ENCODE measurements at places on chromosomes 12 and 14.

GRCh38 chr12:28184375-28184774 lies 5.9 kb upstream of the CCDC91 start:
- no peaks in the 10 kb centered on the region for H3K27me3 ChIP-seq
- no peak overlapping the region for H3K4me3 ChIP-seq
- DNase-seq, result no peak
- no peak overlapping the region for H3K27ac ChIP-seq

GRCh38 chr12:128818065-128819022 lies 5.4 kb downstream of the SLC15A4 start:
- H3K27ac ChIP-seq, result no peak overlapping the region
- peaks cover 49% of the 10 kb centered on the region for H3K4me1 ChIP-seq
- H3K27me3 ChIP-seq, result no peaks in the 10 kb centered on the region
- H3K4me3 ChIP-seq, result no peak overlapping the region

DNA sequence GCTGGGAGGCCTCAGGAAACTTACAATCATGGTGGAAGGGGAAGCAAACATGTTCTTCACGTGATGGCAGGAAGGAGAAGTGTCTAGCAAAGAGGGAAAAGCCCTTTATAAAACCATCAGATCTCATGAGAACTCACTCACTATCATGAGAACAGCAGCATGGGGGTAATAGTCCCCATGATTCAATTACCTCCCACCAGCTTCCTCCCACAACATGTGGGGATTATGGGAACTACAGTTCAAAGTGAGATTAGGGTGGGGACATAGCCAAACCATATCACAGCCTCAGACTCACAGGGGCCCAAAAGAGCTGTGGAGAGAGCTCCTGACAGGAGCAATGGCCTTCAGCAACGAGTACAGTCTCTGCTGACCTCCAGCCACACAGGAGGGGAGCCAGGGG lies 151.4 kb downstream of the GXYLT1 start:
- H3K4me1 ChIP-seq, result no peaks in the 10 kb centered on the region
- H3K27me3 ChIP-seq, result peaks cover 13% of the 10 kb centered on the region
- H3K36me3 ChIP-seq, result no peaks in the 10 kb centered on the region
- no peak overlapping the region for H3K27ac ChIP-seq
- H3K4me3 ChIP-seq, result no peak overlapping the region
- no peak for DNase-seq

GRCh38 chr12:99386907-99387306 lies 260.6 kb upstream of the GARIN6 start:
- no peaks in the 10 kb centered on the region for H3K4me1 ChIP-seq
- DNase-seq, result no peak
- H3K4me3 ChIP-seq, result no peak overlapping the region
- H3K27me3 ChIP-seq, result no peaks in the 10 kb centered on the region

DNA sequence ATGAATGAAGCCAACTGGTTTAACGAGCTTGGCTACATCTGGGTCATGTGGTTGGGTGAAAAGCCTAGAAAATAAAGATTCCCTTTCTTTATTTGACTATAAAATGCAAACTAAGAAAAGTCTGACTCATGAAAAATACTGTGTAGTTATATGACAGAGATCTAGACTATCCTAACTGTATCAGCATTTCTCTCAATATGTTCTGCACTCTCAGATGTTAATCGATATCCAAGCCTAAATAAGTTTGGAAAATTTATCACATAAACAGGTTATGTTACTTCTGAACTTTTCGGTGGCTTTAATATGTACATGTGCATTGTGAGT lies 133.1 kb downstream of the DAAM1 start:
- H3K4me3 ChIP-seq, result no peak overlapping the region
- H3K27ac ChIP-seq, result no peak overlapping the region
- H3K36me3 ChIP-seq, result peaks cover 2% of the 10 kb centered on the region
- no peak for DNase-seq

DNA sequence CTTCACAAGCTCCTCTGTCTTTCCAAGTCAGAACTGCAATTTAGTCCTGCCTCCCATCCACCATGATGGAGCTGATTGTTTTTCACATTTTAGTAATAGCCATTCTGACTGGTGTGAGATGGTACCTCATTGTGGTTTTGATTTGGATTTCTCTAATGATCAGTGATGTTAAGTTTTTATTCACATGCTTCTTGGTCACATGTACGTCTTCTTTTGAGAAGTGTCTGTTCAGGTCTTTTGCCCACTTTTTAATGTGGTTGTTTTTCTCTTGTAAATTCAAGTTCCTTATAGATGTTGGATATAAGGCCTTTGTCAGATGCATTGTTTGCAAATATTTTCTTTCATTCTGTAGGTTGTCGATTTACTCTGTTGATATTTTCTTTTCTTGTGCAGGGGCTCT lies 4.1 kb upstream of the TAS2R14 start:
- H3K27ac ChIP-seq, result no peak overlapping the region
- DNase-seq, result no peak
- no peaks in the 10 kb centered on the region for H3K27me3 ChIP-seq
- no peak overlapping the region for H3K4me3 ChIP-seq

- H3K4me3 ChIP-seq, result no peak overlapping the region
- H3K4me1 ChIP-seq, result peaks cover 9% of the 10 kb centered on the region
- no peaks in the 10 kb centered on the region for H3K36me3 ChIP-seq
- no peaks in the 10 kb centered on the region for H3K27me3 ChIP-seq
Observed at GRCh38 chr14:90450667-90451066, 53.8 kb downstream of the CALM1 start.

GRCh38 chr14:41642789-41643188 lies 36.1 kb downstream of the LRFN5 start:
- no peak overlapping the region for H3K4me3 ChIP-seq
- H3K27me3 ChIP-seq, result peaks cover 2% of the 10 kb centered on the region
- H3K4me1 ChIP-seq, result no peaks in the 10 kb centered on the region
- H3K36me3 ChIP-seq, result no peaks in the 10 kb centered on the region
- no peak for DNase-seq

DNA sequence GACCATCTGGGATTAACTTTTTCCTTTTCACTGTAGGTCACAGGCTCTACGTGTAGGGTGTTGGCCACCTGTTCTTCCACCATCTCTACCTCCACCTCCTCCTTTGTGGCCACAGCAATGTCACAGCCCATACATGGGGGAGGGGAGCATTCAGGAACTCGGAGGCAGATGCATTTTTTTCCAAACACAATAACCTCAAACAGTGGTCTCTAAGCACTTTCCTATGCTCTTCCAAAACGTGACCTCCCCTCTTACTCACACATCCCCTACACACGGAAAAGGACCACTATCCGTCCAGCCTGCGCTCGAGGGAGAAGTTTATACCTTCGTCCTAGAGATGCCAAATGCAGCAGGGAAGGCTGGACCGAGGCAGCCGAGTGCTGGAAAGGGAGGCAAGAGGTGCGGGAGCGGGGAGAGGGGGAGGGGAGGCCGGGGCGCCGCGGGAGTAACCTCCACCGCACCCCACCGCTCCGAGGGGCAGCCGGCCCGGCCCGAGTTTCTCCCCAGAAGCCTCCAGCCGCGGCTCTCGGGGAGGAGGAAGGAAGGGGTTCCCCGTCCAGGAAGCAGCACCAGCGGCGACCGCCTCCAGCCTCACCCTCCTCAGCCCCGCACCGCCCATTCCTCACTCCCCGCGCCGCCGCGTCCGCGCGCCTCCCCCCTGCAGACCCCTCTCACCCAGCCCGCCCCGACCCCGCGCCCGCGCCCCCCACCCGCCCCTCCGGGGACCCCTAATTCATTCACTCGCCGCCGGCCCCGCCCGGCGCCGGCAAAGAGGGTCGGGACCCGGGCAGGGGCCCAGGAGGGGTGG lies 594 bp downstream of the KRAS start:
- peaks cover 52% of the 10 kb centered on the region for H3K4me1 ChIP-seq
- H3K4me3 ChIP-seq, result peak overlapping the region; percentile 93
- peak; percentile 54 for DNase-seq
- peaks cover 19% of the 10 kb centered on the region for H3K36me3 ChIP-seq
- peak overlapping the region; percentile 88 for H3K27ac ChIP-seq

GRCh38 chr12:86293682-86294240 lies 37.6 kb upstream of the MGAT4C start:
- H3K4me1 ChIP-seq, result no peaks in the 10 kb centered on the region
- H3K36me3 ChIP-seq, result no peaks in the 10 kb centered on the region
- H3K27me3 ChIP-seq, result no peaks in the 10 kb centered on the region
- DNase-seq, result no peak
- no peak overlapping the region for H3K4me3 ChIP-seq
- no peak overlapping the region for H3K27ac ChIP-seq

Data from activated naive CD4-positive, alpha-beta T cell treated with anti-CD3 and anti-CD28 coated beads for 36 hours (primary cell).